ENCODE measurements at places on chromosomes 4 and X.

DNA sequence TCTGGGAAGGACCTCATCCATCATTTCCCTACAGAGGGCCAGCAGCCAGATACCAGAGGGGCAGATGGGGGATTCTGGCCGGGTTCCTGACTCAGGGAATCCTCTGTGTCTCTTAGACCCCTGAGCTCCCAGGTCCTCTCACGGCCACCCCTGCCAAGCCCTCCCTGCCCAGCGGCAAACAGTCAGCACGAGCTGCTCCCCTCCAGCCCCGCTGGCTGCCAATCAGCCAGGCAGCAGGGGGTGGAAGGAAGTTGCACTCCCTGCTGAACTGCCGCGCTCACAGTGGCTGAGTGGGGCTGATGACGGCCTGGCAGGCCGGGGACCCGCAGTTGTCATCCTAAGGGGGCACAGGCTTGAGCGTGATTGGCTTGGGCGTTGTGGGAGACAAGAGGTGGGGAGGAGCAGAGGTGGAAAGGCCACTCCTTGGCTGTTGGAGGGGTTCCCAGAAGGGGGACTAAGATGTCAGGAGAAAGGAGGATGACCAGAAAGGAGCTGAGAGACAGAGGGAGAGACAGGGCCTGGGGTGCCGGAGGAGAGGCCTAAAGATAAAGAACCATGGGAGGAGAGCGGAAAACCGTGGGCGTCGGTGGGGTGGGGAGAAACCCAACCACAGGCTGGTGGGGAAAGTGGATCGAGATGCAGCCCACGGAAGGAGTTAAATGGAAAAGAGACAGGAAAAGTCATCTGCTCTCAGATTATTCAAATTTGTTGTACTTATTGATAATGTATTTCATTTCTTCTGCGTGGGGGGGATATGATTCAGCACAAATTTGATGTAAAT lies 4.4 kb upstream of the CCDC149 start:
- no peak for DNase-seq

- DNase-seq = peak; percentile 70
These were observed 895 bp downstream of the SMIM14 start for GRCh38 chr4:39637586-39638353.

DNA sequence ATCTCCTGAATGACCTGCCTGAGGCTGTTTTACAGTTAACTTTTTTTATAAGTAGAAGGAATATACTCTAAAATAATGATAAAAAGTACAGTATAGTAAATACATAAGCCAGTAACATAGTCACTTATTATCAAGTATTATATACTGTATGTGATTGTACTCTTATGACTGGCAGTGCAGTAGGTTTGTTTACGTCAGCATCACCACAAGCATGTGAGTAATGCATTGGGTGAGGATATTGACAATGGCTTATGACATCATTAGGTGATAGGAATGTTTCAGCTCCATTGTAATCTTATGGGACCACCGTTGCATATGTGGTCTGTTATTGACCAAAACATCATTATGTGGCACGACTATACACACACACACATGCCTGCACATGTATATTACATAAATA lies 20.5 kb downstream of the NUDT9 start:
- DNase-seq = no peak

- no peak for DNase-seq
These were observed 253.6 kb downstream of the CBLL2 start for GRCh38 chrX:22526339-22526738.

GRCh38 chrX:38352362-38352761 lies at the start of gene OTC:
Gene OTC (plus strand): TSS chrX:38352604. CDS start chrX:38352697, 93 bp downstream.
- DNase-seq = no peak

DNA sequence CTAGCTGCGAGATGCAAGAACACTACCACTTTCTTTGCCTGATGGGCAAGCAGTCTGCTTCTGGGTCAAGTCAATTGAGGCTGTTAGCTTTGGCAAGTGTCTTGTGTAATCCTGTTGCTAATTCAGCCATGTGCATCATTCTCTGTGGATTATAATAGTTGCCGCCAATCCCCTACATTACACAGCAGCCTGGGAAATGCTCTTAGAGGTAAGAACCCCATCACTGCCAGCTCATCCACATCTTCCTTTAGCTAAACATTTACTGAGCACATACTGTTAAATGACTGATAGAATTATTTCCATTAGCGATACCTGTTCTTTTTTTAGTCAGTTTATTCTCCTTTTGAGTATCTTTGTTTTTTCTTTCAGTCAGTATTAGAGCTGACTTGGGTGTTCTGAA lies 116.2 kb downstream of the CBR4 start:
- no peak for DNase-seq

DNA sequence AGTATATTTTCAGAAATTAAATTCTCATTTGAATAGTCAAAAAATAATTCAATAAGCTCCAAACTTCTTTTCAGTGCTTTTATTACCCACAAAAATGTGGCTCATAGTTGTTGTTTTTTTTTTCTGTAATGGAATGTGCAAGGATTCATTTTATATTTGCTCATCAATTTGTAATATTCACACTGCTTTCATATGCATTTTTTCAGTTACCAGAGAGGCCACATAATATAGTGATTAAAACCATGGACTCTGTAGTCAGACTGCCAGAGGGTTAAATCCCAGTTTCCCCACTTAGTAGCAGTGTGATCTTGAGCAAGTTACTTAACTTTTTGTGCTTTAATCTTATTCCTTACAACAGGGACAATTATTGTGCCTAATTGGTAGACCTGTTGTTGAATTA lies 64.5 kb downstream of the FAM9B start:
- no peak for DNase-seq

- DNase-seq = no peak
These were observed 510.6 kb upstream of the BOD1L1 start for GRCh38 chr4:14138106-14138505.

DNA sequence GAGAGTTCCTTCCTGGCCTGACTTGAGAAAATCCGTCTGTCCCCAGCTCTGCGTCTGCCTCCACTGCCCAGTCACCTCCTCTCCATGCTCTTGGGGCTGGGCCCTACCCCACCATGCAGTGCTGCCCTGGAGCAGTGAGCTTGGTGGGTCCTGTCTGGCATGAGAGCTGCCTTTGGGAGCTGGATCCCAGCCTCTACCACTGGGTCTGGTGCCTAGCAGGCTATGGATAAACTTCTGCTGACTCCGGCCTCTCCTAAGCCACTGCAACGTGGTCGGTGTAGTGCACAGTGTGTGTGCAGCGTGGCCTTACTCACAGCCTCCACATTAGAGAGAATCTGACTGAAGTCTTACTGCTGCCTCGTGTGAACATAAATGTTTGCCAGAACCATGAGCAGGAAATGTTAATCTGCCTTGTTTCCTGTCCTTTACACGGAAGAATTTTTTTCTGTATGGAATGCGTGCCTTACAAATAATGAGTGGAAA lies 47.6 kb downstream of the HTT start:
- no peak for DNase-seq

GRCh38 chr4:29131304-29131703 lies 1588.9 kb upstream of the PCDH7 start:
- no peak for DNase-seq

- no peak for DNase-seq
These were observed 300.0 kb downstream of the ANK2 start for GRCh38 chr4:113349430-113349829.

- no peak for DNase-seq
These were observed 31.6 kb downstream of the UBE2K start for GRCh38 chr4:39729557-39729956.
